Stimulated activated CD4-positive, alpha-beta T cell treated with anti-CD3 and anti-CD28 coated beads, Interleukin-4, amount 100 ng/mL, for 24 hours (primary cell): ENCODE measurements at places on chromosomes 2 and 18.

GRCh38 chr2:239122421-239123110 lies 274.7 kb downstream of the TWIST2 start:
- no peak for DNase-seq

- DNase-seq, result no peak
These were observed 110.2 kb upstream of the CCDC68 start for GRCh38 chr18:55069497-55069896.

GRCh38 chr2:19888831-19889230 lies 13.0 kb downstream of the TTC32 start:
- no peak for DNase-seq

DNA sequence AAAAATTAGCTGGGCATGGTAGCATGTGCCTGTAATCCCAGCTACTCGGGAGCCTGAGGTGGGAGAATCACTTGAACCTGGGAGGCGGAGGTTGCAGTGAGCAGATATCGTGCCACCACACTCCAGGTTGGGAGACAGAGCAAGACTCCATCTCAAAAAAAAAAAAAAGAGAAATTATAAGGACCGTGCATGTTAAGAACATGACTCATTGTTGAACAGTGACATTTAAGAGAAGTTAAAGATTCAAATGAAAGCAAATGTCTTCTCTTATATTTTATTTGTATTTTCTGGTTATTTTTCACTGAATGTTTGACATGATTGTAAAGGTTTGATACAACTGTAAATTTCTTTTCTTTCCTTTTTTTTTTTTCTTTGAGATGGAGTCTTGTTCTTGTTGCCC lies 69.6 kb downstream of the APLF start:
- DNase-seq, result no peak

GRCh38 chr2:151326554-151326953 lies 30.8 kb upstream of the TNFAIP6 start:
- DNase-seq, result no peak

GRCh38 chr18:41073372-41073954 lies 881.6 kb upstream of the PIK3C3 start:
- no peak for DNase-seq

- no peak for DNase-seq
These were observed 2040.1 kb upstream of the LRRTM1 start for GRCh38 chr2:82344670-82345069.

DNA sequence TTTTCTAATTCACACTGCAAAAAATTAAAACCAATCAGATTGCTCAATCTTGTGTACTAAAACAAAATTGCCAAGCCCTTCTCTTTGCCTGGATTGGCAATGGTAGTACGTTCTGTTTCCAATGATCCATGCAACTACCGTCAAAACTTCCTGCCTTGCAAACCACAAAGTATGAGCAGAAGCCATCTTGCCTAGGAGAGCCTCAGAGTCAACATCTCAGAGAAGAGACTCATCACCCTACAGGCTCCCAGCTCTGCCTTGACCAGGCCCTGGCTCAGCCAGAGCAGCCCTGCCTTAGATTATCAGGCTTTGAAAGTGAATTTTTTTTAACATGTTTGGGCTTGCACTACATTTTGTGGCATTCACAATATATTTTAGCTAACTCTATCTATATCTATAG lies 574.1 kb downstream of the SATB2 start:
- DNase-seq, result no peak

- no peak for DNase-seq
These were observed 46.4 kb downstream of the LPIN2 start for GRCh38 chr18:2966560-2966959.

GRCh38 chr18:51006061-51006818 lies 23.8 kb upstream of the SMAD4 start:
- no peak for DNase-seq

- DNase-seq, result peak; percentile 37
These were observed 23.7 kb upstream of the MYO5B start for GRCh38 chr18:50218432-50219197.

DNA sequence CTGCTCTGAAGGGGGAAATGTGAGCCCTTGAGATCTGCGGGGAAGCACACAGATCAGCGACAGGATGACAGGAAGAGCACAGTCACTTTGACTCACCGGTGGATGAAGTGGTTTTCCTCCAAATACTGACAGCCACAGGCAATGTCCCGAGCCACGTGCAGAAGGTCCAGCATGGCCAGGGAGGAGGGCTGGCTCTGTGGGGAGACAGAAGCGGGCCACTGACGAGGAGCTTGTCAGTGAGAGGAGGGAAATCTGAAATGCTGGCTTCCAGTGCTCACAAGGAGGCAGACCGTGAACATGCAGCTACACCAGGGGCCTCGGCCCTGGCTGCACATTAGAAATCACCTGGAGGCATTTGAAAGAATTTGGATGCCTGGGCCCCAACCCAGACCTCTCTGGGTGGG lies 98.7 kb downstream of the CLIP4 start:
- DNase-seq, result no peak

DNA sequence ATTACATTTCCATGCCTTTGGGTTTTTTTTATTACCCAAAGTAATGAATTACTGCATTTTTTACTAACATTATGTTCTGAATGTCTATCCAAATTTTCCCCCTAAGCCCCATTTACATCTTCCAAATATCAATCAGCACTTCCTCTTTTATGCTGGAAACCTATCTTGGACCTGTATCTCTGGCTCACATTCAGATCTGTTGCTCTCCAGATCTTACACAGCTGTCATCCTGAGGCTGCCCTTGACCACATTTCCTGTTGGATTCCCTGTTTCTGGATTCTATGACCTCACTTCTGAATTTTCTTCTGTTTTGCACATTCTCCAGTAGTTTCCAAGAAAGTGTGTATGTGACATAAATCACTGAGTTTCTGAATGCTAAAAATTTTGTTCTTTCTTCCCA lies 146.7 kb downstream of the PDE1A start:
- no peak for DNase-seq
